NCI-H69 (cell line): ENCODE measurements at places on chromosomes 3 and 15.
A peak's percentile ranks its signal among the peaks of the same experiment; 100 is the strongest.

GRCh38 chr3:4985330-4986174 is 6.3 kb downstream of the BHLHE40 start:
- DNase-seq: peak; percentile 77

- DNase-seq: no peak
Measured at GRCh38 chr3:172716476-172716875, 5.6 kb upstream of the NCEH1 start.

GRCh38 chr3:150697646-150698045 is 6.1 kb downstream of the ERICH6 start:
- DNase-seq: no peak

- peak; percentile 5 for DNase-seq
Measured at GRCh38 chr3:46674031-46674845, 19.2 kb downstream of the ALS2CL start.

- no peak for DNase-seq
Measured at GRCh38 chr15:101486696-101487459, 2.6 kb downstream of the PCSK6 start.

- no peak for DNase-seq
Measured at GRCh38 chr3:113607219-113607596, 74.9 kb downstream of the SIDT1 start.

GRCh38 chr3:33218446-33219174 is at the start of gene SUSD5:
TSS of gene SUSD5 (minus strand) at chr3:33218810. CDS start at chr3:33218797, 13 bp downstream.
- peak; percentile 35 for DNase-seq

DNA sequence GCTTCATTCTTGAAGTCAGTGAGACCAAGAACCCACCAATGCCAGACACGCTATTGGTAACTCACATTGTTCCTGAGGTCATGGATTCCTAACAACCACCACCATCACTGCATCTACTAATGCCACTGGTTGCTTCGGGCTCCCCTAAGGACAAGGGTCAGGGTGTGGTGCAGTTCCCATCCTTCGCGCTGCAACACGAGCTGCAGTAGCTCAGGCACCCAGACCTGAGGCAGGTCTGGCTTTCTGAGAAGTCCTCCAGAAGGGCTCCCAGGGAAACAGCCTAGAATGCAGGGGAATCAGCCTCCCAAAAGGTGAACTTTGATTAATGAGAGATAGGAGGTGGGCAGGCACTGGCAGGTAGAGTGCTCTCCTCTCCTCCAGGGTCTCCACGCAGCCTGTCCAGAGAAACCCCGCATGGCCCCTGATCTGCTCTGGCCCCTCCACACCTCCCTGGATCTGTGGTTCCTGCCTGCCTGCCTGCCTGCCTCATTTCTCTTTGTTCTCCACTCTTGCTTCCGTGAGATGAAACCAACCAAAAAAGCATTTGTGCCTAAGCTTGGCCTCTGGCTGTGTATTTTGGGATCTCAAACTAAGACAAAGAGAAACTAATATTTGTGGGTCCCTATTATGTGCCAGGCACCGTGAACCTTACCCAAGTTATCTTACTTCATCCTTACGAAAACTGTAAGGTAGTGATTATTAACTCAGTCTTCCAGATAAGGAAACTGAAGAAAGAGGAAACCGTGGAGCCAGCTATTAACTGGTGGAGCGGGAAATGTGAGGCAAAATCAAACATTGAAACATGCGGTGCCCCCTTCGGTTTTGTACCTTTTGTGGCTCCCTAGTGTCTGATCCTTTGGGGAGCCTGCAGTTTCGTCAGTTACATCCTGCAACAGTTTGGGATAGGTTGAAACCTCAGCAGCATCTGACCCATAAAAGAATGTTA is 43.9 kb upstream of the USP3 start:
- DNase-seq: no peak

GRCh38 chr3:113055201-113055600 is 64.4 kb downstream of the GTPBP8 start:
- DNase-seq: no peak

- DNase-seq: peak; percentile 66
Measured at GRCh38 chr3:152405915-152406802, 137.4 kb downstream of the MBNL1 start.

- DNase-seq: peak; percentile 67
Measured at GRCh38 chr3:25594007-25594502, 70.7 kb downstream of the TOP2B start.

DNA sequence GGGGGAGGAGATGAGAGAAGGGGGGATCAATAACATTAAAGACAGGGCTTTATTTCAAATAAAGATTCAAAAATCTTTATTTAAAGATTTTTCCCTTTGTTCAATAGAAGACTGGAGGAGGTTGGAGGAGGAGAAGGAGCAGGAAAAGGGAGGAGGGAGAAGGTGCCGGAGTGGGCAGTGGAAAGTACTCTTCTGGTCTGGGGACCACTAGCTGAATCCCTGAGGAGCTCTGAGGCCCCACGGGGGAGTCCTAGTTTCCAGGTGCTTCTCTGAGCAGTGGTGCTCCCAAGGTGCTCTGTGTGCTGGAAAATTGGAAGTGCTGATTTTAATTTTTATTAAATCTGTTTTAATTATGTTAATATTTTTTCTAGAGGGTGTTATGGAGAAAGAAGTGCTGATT is 19.4 kb upstream of the SEMA4B start:
- no peak for DNase-seq

GRCh38 chr3:154872074-154872473 is 208.0 kb upstream of the MME start:
- DNase-seq: no peak

DNA sequence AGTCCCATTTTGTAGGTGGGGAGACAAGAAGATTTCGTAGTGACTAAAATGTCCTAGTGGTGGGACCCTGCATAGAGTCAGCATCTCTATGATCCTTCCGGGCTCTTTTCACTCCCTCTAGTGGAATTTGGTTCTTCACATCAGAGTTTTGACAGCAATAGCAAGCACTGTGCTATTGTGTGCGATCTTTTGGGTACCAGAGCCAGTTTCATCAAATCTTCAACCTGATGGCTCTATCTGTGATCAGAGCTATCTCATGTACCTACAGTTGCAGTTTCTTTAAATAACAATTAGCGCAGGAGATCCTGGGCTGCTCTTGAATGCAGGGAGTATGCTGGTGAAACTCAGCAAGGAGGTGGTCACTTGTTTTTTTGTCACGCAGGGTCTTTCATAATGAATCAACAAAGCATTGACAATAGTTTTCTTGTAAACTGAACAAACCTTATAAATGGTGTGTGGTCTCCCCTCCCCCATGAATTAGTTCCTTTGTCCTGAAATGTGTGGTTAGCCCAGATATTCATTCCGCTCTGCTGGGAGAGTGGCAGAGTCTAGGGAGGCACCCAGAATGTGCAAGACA is 257.2 kb upstream of the SOX2 start:
- DNase-seq: no peak

- DNase-seq: no peak
Measured at GRCh38 chr3:171846597-171846996, 3.4 kb downstream of the TMEM212 start.

GRCh38 chr15:80247320-80247719 is 4.7 kb downstream of the CTXND1 start:
- no peak for DNase-seq

DNA sequence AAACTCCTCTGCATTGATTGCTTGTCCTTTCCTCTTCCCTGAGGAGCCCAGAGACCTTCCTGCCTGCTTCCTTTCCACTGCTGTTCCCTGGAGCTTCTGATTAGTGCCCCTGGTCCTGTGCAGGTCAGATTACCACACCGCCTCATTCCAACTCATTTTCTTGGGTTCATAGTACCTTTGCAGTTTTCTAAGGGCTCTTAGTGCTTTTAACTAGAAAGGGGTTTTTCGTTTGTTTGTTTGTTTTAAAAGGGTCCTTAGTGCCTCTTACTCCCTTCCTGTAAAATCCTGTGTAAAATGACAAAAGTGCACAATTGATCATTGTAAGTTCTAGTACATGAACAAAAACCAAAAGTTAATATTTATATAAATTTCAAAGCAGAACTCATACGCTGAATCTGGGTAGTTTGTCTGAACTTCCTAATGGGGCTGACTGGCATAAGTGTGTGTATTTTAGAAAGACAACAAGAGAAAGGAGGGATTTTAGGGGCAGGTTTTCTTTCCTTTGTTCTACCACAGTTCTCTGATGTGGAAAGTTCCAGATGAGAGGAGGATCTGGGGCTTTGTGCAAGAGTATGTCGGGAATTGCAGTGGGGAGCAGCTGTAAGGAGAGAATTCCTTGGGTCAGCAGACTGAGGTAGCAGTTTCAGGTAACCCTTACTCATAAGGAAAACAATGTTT is 30.6 kb downstream of the SNRK start:
- DNase-seq: no peak

GRCh38 chr3:15498431-15499214 is 22.9 kb downstream of the COLQ start:
- DNase-seq: no peak

- DNase-seq: no peak
Measured at GRCh38 chr3:116070061-116070460, 375.2 kb downstream of the LSAMP start.

GRCh38 chr15:100050877-100051786 is 290.6 kb downstream of the ADAMTS17 start:
- DNase-seq: no peak

- DNase-seq: no peak
Measured at GRCh38 chr3:148319960-148320359, 377.7 kb upstream of the AGTR1 start.

DNA sequence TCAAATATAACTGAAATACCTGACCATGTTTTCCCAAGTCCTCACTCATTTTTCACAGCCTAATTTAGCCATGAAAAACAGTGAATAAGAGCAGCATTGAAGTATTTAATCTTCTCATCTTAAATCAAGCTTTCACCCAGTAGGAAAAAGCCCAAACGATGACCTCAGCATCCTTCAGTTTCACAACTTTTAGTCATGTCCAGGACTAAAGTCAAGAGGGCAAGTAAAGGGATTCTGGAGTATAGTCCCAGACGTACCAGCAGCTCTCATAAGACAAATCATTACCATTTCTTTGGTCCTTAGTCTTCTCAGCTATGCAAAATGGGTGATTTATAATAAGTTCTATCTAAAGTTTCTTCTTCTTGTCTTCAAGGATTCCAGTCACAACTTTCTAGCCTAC is 237.3 kb downstream of the IL5RA start:
- no peak for DNase-seq

DNA sequence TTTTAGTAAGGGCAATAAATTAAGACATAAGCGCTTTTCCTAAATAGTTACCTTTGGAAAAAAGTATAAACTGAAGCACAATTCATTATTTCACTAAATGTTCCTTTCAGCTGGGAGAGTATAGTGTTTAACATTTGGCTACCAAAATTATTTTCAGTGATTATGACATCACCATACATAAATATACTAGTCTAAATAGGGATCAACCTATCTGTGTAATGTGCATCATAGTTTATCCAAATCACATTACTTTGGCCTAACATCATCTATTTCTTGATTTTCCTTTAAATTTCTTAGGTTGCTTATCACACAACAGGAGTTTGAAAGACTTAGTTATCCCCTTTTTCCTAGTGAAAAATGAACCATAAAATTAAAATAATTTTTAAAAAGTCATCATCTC is 738.9 kb downstream of the ROBO1 start:
- DNase-seq: no peak

DNA sequence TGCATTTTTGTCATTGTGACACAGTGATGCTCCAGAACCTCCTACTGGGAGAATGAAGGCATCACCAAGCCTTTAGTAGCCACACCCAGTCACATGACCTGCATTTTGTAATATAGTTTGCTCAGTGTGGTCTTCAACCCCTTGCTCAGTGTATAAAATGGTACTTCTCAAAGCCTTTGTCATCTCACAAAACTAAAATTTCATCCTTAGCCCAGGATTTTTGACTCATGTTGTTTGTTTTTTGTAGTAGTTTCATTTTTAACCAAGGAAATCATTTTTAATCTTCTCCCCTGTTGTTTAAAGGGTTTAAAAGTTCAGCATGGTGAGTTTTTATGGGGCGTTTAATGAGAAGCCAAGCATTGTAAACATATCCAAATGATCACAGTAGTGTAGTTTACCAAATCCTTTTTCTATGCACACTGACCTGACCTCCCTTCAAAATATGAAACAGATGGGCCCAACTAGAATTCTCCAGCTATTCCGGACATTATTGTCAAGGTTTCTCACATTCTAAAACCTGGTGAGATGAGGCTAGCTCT is 123.5 kb upstream of the IL12A start:
- DNase-seq: peak; percentile 63

DNA sequence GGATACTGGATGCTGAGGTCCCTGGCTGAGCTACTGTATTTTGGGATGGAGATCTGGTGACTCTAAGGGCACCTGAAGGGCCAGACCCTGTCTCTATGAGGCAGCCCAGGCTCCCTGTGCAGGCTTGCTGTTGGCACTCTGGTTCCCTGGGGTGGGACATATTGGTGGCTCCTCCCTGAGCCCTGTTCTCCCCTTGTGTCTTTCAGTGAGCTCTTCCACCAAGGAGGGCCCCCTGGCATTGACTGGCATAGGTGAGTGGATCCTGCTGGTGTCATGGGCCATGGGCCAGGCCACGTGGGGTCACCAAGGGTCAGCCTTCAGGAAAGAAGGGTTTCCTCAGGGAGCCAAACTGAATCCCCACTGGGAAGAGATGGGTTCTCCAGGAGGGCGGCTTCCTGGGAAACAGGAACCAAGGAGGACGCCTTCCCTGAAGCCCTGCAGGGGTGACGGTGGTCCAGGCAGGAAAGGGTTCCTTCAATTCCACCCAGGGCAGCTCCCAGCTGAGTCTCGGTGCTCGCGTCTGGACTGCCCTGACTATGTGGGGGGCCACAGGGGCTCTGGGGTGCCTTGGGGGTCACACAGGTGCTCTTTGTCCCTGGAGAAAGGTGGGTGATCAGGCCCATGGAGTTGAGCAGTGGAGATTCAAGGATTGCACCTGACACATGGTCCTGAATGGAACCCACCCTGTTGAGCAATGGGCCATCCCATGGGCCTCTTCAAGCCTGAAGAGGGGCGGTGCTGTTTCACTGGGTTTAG is 220.4 kb downstream of the SNRPN start:
- no peak for DNase-seq

- no peak for DNase-seq
Measured at GRCh38 chr15:58584789-58585461, 153.1 kb downstream of the LIPC start.

DNA sequence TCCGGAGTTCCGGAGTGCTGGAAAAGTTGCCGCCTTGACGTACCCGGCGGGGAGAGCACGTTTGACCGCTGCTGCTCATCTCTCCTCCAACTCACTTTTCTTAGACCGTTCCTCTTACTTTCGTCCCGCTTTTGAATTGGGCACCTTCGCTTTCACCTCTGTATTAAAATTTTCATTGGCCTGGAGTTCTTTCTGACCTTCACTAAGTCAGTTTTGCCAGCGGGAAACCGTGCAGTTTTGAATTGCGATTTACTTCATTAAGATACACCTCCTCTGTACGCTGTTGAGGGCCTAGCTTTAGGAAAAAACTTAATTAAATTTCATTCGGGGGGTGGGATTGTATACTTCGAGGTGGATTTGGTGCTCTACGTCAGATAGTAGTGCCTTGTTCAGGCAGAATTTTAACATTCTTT is 1.3 kb downstream of the GMPS start:
- peak; percentile 63 for DNase-seq
